Stimulated activated CD4-positive, alpha-beta T cell treated with anti-CD3 and anti-CD28 coated beads, Interleukin-2, amount 100 ng/mL, for 24 hours (primary cell): ENCODE measurements at places on chromosomes 5 and 9.

DNA sequence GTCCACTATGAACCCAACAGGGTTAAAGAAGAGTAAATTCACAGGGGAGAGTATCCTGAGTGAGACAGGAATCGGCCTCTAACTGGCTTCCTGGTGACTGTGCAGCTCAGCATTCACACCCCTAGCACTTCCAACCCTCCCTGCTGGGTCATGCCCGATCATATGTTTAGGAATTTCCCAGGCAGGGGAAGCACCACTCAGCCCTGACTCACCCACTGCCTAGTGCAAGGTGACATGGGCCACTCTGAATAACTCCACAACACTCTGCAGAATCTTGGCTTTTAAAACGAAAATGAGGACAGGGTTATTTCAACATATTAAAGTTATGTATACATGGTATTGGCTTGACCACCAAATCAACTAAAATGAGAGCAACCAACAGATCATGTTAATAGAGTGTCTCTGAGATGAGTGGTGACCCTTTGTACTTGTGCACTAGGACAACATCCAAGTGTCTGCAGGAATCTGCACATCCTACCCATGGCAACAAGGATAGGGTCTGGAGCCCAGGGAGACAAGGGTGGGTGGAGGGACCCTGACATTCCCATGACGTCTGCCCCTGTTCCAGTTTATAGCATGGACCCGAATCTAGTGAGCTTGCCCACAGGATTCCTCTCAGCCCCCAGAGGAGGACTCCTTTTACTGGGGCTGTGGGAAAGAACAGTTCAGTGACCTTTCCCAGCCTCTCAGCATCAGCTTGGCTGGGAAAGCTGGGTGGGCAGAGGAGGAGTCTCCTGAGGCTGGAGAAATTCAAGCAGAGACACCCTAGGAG lies 485.8 kb downstream of the SEMA5A start:
- DNase-seq: no peak

GRCh38 chr9:100011062-100011681 lies 87.6 kb downstream of the ERP44 start:
- peak; percentile 49 for DNase-seq

- DNase-seq: no peak
These were observed 55.0 kb downstream of the IPPK start for GRCh38 chr9:92614763-92615461.

GRCh38 chr5:152532714-152533113 lies 127.6 kb upstream of the NMUR2 start:
- no peak for DNase-seq

GRCh38 chr5:148794275-148794674 lies 32.1 kb upstream of the ADRB2 start:
- DNase-seq: no peak

GRCh38 chr9:96025995-96026602 lies 150.6 kb downstream of the ERCC6L2 start:
- peak; percentile 28 for DNase-seq

- DNase-seq: no peak
These were observed 210.8 kb downstream of the TRIO start for GRCh38 chr5:14353726-14354474.

DNA sequence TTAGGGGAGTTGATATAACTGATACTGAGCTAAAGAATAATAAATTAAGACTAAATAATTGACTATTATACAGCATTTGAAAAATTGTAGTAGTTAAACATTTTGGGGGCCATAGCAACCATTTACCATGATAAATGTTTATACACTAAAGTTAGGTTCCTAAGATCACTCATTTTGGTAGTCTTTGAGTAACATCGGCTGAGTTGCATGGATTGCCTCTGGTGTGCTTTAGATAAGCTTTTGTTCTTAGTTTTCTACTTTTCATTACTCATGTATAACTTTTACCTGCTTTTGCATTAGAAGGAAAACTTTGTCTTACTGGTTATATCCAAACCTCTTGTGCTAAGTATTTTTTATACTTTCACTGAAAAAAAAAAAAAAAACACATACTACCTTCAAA lies 101.2 kb downstream of the SLC44A1 start:
- no peak for DNase-seq

DNA sequence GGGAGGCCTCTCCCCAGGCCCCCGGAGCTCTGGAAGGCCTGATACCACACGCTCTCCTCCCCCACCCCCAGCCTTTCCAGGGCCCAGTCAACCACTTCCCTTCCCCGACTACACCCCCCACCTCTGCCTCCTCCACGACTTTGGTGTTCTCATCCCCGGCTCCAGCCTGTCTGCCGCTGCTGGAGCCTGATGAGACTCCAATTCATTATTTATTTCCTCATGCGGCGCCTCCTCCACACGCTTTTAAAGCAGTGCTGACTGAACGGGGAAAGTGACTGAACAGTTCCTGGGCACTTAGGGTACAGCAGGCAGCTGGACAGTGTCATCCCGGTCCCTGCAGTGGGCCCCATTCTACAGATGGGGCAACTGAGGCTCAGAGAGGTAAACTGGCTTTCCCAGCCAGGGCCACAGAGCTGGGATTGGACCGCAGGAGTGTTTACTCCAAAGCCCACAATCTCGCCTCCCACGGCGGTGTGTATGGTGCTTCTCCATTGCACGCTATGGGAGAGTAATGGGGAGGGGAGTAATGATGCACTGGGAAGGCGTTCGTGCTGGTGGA lies 15.9 kb upstream of the RPL26L1 start:
- DNase-seq: no peak

- DNase-seq: no peak
These were observed 1.9 kb upstream of the CLTB start for GRCh38 chr5:176418251-176418650.

- no peak for DNase-seq
These were observed 18.8 kb downstream of the PSIP1 start for GRCh38 chr9:15491950-15492349.

DNA sequence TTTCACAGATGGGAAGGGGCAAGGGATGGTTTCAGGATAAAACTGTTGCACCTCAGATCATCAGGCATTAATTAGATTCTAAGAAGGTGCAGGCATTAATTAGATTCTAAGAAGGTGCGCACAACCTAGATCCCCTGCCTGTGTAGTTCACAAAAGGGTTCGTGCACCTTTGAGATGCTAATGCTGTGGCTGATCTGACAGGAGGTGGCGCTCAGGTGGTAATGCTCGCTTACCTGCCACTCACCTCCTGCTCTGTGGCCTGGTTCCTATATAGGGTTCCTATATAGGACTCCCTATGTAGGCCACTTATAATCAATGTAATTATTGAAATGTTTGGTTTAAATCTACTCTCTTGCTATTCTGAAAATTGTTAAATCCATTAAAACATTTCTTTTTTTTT lies 171.0 kb downstream of the MSX2 start:
- no peak for DNase-seq

DNA sequence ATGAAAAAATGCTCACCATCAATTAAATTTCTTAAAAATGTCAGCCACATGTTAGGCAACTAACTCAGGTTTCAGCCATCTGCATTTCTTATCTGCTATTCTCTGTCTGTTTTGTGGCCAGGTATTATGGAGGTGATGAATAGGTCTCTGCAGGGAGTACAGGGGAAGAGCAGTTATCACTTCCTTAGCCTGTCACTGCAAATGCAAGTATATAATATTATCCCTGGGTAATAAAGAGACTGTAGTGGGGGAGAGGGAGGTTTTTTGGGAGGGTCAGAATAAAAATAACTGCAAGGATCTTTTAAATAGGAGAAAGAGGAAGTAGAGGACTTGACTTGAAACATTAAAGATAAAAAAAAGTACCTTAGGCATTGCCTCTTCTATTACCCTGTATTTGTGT lies 49.6 kb upstream of the PTGER4 start:
- no peak for DNase-seq

GRCh38 chr5:44626846-44627245 lies 181.9 kb upstream of the MRPS30 start:
- no peak for DNase-seq

DNA sequence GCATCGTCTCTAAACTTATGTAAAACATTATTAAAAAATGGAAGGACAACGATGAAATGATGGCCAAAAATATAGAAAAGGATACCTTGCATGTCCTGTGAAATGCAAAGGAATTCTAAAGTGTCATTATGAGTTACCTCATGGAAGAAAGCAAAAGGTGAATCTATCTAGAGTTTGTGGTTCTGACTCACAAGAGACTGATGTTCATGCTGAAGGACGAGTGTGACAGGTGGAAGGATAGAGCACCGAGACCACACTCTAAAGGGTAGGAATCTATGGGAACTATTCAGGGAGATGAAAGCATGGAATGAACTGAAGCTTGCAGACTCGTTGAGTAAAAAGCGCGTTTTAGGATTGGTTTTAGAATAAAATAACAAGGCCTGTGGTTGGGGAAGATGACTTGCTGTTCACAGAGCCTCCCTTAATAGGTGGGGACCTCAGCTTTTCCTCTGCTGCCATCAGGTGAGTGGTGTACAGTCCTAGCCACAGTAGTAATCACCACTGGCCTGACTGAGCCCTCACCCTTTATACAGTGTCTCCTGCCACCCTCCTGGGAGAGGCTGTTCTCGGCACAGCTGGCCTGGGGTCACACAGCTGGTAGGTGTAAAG lies 11.2 kb downstream of the TENT4A start:
- DNase-seq: no peak

- no peak for DNase-seq
These were observed 8.3 kb downstream of the RGS14 start for GRCh38 chr5:177365845-177366527.

DNA sequence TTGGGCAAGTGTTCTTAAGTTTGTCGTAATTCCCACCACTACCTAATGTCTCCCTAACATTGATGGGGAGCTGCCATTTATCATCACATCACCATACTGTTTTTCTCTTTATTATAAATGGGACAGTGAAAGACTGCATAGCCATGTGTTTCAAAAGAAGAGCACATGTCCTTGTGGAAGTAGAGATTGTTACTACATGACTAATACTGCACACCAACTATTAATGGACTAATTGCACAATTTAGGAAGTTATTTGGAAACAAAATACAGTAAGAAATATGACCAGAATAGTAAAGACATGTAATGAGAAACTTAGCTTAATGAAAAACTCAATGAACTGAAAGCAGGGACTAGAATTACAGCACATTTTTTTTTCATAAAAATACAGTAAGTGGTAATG lies 12.0 kb upstream of the ELOVL7 start:
- DNase-seq: no peak

DNA sequence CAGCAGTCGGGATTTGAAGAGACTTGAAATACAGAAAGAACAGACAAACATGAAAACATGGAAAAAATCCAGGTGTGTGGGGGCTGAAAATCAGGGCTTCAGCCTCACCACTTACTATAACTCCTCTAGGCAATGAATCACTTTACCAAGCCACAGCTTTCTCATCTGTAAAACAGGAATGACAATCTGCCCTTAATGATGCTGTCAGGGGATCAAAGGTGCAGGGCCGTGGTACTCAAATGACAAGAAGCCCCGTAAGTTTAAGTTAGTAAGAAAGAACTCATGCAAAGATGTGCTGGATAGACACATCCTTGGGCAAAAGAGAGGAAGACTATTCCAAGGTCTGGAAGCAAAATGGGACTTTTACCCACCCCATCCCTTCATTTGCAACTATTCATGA lies 34.7 kb downstream of the FBXW2 start:
- no peak for DNase-seq

DNA sequence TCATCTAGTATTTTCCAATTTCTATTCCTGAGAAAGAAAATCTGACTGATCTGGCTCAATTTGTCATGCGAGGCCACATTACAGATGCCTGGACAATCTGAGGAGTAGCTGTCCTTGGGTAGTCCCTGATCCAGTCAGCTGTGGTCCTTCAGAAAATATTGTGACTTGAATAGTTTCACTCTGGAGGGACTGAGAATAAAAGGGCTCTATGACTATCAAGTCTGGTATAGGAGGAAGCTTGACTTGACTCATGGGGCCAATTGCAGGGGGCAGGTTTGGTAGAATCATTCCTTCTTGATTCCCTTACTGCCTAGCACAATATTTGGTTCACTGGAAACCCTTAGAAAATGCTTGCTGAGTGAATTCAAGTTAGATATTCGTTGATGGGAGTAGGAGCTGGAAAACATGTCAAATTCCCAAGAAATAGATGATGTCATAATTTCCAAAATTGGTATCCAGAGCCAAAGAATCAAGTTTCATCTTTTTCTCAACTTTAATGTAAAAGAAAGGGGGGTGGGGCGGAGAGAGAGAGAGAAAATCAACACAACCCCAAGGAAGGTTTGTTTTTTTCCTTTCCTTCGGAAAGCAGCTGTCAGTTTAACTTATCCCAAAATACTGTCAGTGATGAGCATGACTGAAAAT lies 32.4 kb upstream of the STX17 start:
- no peak for DNase-seq

DNA sequence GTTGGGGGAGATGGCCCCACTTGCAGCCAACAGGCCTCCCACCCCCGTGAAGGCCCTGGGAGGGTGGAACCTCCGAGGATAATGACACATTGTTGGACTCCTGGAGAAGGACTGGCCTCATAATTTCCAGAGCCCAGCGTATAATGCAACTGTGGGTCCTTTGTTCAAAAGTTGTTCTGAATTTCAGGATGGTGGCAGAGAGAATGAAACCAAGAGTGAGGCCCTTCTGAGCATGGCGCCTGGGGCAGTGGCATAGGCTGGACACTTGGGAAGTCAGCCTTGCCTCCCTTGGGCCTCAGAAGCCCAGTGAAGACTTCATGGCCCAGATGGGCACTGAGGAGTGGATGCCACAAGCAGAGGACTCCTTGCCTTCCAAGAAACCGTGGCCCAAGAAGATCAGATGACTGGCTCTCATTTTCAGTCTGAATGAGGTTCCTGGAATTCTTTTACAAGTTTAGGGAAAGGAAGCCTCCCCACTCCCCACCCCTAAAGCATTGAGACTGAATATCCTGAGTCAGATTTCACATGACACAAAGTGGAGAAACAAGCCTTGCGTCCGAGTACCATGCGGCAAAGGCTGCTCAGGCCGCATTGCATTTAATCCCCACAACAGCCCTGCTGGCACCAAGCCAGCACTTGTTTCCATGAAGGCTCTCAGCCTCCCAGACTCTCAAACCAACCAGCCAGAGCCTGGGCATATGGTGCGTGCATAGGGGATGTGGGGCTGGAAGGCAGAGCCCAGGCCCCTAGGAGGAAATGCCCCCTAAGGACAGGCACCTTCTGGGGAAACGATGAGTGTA lies 96.7 kb upstream of the SMIM23 start:
- DNase-seq: no peak

DNA sequence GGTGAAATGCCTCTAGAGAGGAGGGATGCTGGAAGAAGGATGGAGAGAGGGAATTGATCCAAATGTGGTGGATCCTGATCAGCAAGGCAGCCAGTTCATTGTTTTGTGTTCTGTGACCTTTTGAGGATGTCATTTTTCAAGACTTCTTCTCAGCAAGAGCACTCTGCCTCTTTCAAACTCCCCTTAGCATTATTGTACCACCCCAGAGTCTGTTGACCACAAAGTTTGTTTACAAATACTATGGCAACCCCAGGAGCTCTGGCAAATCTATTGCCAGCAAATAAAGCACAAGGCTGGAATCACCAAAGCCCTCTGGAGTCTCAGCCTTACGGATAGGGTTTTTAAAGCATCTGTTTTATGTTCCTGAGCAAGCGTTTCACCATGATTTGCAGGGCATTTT lies 76.2 kb upstream of the SLC1A3 start:
- DNase-seq: no peak

GRCh38 chr9:74653410-74654080 lies 156.4 kb downstream of the RORB start:
- DNase-seq: no peak

- peak; percentile 3 for DNase-seq
These were observed 89.3 kb upstream of the TNC start for GRCh38 chr9:115207003-115207836.

GRCh38 chr9:133513214-133514100 lies 11.3 kb downstream of the MYMK start:
- DNase-seq: no peak

- DNase-seq: no peak
These were observed 131.4 kb upstream of the LHFPL2 start for GRCh38 chr5:78779771-78780616.

- no peak for DNase-seq
These were observed 275.8 kb upstream of the RIOK2 start for GRCh38 chr5:97458851-97459250.
